ENCODE measurements at places on chromosomes 2 and 18.

GRCh38 chr18:23872701-23873550 lies 141.6 kb upstream of the TTC39C start:
- DNase-seq, result no peak

DNA sequence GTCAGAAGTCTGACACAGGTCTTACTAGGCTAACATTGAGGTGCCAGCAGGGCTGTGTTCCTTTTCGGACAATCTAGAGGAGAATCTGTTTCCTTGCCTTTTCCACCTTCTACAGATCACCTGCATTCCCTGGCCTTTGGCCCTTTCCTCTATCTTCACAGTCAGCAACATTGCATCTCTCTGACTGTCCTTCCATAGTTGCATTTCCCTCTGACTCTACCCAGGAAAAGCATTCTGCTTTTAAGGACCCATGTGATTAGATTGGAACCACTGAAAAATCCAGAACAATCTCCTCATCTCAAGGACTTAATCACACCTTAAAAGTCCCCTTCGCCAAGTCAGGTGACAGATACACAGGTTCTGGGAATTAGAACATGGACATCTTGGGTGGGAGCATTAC lies 181.5 kb downstream of the SLC8A1 start:
- no peak for DNase-seq

- no peak for DNase-seq
Measured at GRCh38 chr2:231726276-231726675, 18.0 kb downstream of the PTMA start.

- no peak for DNase-seq
Measured at GRCh38 chr2:205744074-205744591, 61.8 kb downstream of the NRP2 start.

DNA sequence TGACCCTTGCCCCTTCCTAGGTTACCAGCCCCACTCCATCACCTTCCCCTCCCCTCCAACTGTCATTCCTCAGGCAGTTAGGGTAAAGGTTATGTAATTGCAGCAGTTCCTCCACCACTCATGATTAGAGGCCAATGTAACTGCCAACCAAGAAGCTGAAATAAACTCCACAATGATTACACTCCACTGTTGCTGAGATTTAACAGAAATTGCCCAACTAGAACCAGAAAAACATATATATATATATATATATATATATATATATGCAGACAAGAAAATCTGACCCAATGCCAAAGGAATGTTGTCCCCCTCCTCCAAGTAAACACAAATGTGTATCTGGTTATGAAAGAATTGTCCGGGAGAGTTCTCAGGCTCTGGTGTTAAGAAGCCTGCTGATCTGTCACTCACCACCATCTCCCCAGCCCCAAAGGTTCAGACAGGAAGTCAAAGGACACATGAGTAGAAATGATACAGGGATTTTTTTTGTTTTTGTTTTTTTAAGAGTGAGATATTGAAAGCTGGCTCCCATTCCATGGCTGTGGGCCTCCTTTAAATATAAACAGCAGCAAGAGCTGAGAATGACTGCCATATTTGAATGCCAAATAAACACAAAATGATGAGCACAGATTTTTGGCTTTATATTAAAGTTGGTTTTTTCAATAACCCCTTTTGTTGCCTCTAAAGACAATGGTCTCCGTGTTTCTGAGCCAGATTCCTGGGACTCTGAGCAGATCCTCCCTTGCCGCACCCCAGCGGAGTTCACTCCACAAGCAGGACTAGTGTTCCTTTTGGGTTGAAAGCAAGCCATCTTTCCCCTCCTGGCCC lies 127.2 kb upstream of the MAPRE2 start:
- DNase-seq, result peak; percentile 45

DNA sequence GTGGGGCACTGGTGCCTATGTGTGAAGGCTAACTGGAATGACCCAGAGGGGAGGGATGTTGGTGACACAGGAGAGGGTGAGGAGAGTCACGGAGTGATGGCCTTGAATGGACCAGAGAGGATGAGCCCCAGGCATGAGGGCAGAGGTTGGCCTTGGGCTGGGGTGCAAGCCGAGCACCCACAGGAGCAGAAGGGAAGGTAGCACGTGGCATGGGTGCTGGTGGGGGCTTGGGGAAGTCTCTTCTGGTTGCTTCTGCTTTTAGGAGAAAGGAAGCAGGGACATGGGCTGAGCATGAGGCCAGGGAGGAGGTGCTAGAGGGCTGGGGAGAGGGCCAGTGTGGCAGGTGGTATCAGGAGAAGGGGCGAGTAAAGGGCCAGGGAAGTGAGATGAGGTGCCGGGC lies 183.8 kb downstream of the DYSF start:
- DNase-seq, result peak; percentile 15

GRCh38 chr18:63980027-63980426 lies 10.1 kb downstream of the SERPINB8 start:
- DNase-seq, result no peak

DNA sequence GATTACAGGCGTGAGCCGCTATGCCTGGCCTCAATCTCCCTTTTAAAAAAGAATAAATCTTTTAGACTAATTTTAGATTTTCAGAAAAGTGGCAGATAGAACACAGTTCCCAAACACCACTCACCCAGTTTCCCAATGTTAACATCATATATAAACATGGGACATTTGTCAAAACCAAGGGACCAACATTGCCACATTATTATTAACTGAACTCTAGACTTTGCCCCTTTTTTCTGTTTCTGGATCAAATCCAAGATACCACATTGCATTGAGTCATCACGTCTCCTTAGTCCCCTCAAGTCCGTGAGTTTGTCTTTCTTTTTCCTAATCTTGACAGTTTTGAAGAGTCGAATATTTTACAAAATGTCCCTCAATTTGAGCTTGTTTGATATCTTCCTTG lies 2.4 kb downstream of the C2orf42 start:
- DNase-seq, result no peak

DNA sequence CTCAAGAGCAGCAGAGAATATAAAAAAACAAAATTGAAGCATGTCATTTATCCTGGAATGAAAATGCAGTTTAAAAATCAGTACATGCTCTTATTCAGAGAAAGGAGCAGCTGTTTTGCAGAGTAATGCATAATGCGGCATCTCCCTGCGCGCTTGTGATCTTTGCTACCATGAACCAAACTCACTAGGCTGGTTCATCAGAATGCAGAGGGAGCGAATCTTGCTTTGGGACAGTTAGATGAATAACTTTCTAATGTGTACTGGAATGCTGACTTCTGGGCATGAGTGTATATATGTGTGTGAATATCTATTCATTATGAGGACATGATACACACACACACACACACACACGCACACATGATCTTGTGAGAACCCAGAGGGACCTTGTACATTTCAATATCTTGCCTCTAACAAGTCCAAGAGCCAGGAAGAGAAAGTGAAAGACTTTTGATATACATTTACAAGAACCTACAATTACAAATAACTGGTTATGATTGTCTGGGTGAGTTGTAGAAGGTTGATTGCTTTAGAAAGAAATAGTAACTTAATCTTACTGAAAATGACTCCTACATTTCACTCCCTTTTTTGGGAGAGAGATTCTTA lies 54.1 kb upstream of the THOC1 start:
- no peak for DNase-seq

DNA sequence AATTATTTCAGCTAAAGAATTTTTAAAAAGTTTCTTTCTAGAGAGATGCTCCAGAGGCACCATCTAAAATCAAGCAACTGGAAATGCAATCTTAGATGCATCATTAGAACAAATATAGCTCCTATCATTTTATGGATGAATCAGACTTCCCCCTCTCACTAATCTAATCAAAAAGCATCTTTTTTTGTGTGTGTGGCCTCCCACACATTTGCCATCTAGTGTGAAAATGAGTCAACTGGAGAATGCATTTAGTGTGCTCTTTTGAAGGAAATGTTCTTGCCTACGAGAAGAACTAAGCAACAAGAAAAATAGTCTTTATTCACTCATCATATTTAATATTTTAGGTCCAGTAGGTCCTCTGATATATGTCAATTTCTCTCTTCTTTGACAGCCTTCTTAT lies 39.5 kb upstream of the FIGN start:
- DNase-seq, result no peak

DNA sequence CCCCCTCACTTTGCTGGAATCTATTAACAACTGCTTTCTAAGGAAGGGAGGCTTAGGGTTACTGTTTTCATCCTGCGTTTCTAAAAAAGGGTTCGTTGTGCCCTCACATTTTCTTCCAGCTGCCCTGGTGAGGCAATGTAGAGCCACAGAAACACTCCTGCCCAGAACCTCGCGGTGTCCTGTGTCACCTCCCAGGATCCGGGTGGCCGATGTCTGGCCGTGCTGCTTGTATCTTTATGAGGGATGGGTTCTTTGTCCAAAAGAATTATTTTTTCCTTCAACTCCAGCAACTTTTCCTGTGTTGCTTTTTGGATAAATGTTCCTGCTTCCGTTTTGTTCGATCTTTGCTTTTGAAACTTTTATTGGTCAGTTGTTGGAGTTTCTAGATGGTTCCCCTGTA lies 291.8 kb upstream of the HS6ST1 start:
- no peak for DNase-seq

GRCh38 chr2:175414882-175415487 lies 233.5 kb upstream of the ATP5MC3 start:
- no peak for DNase-seq

GRCh38 chr2:242001853-242002252 lies 132.3 kb downstream of the RTP5 start:
- no peak for DNase-seq

DNA sequence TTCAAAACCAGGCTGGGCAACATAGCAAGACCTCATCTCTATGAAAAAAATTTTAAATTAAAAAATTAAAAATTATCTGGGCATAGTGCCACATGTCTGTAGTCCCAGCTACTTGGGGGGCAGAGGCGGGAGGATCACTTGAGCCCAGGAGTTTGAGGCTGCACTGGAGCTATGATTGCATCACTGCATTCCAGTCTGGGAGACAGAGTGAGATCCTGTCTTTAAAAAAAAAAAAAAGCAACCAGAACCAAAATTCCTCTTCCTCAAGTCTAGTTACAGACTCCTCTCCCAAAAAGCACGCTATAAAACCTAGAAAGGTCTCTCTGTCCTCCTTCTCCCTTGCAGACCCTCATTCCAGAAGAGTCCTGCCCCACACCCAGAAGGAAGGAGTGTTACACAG lies 23.9 kb downstream of the TNFAIP6 start:
- no peak for DNase-seq

DNA sequence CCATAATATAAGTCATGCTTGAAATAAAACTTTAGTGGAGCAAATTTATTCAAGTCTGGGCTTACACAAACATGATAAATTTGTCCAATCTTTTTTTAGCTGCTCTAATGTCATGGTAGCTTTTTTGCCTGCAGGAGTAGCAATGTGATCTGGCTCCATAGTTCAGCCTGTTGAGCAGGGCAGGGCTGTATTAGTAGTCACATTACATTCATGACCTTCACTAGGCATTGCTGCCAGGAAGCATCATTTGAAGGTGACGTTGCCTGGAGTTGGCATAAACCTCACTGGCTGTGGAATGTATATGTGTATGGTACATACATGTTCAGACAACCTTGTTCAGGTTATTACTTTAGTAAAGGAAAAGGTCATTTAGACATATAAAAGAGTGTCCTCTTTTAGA lies 76.6 kb downstream of the CCDC85A start:
- DNase-seq, result no peak

DNA sequence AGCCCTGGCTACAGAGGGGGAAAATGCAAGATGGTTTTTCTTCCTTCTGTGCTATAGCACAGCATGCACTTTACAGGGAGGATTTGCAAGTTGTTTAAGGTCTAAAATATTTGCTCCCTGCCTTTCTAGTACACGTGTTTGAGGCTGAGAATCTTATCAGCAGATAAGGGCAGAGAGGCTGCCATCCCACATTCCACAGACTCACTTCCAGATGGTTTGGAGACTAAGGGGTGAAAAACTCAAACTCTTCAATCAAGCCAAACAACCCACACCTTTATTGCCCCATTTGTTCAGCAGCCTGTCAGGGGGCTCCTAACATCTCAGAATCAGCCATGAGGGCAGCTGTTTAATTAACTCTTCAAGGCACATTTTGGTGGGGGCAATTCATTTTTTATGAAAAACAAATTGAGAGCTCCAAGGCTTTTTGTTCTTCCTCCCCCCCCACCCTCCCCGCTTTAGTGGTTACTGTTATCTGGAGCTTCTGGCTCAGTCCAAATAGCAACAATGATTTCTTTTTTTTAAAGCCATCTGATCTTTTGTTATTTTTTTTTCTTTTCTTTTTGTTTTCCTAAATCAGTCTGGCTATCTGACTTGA lies 242.6 kb upstream of the NT5C1B start:
- no peak for DNase-seq

DNA sequence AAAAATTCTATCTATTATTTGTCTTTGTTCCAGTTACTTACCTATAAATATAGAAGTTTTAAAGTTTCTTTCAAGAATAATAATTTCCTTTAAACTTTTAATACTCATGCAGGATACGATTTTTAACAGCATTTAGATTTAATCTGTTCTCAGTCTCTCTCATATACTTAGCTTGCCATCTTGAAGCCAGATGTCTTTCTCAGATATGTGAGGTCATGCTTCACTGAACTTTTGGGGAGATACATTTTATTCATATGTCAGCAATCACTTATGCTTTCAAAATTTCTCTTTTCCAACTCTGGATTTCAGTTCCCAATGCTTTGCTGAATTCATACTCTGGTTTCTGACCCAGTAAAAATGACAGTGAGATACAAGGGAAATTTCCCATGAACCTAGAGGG lies 66.5 kb upstream of the CCDC178 start:
- no peak for DNase-seq

- DNase-seq, result no peak
Measured at GRCh38 chr18:69491576-69491975, 90.9 kb downstream of the DOK6 start.

GRCh38 chr2:124267794-124268193 lies 242.7 kb downstream of the CNTNAP5 start:
- DNase-seq, result no peak

GRCh38 chr2:62858231-62858832 lies 152.8 kb downstream of the EHBP1 start:
- no peak for DNase-seq

Data from hippocampal formation (tissue), 2 donors.